Fibroblast of villous mesenchyme (primary cell): ENCODE measurements at places on chromosomes 5 and 9. TPM values are rescaled to one million over a fixed set of nuclear protein-coding genes. Genes with fewer than 3 reads are reported as not detected.

- DNase-seq, result no peak
These were observed 979 bp downstream of the CCNB1 start for GRCh38 chr5:69167929-69168328.

DNA sequence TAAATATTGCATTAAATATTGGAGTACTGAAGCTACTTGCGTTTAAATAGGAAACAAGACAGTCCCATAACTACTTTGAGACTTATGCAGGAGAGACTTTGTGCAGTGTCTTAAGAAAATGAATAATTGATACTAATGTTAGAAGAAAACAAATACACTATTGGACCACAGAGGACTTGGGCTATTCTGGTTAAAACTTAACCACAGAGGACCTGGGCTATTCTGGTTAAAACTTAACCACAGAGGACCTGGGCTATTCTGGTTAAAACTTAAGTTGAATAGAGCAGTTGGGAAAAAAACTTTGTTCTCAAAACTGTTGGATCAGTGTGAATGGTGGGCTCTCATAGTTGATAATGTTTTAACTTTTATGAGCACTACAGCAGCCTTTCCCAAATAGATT, 141.7 kb downstream of the WDR70 start:
- DNase-seq, result no peak

DNA sequence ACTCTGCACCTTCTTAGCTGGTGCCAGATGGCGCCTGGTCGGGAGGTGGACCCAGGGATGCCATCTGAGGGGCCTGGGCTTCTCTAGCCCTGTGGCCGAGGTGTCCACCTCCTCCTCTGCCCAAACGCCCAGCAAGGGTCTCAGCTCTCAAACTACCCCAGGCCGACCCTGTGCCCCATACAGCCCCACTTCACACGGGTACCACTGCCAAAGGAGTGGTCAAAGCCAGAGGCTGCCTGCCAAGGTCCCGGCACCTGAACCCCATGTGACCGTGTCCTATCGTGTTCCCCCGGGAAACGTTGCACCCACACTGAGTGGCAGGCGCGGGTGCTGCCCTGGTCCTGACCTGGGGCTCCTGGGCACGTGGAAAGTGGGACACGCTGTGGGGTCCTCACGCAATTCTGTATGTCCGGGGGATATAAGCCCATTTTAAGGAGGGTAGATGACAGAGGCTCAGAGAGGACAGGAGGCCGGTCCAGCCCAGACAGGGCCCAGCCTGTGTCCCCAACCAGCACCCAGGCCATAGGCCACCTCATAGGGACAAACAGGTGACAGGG, 1.9 kb downstream of the ENTPD8 start:
- DNase-seq, result no peak

DNA sequence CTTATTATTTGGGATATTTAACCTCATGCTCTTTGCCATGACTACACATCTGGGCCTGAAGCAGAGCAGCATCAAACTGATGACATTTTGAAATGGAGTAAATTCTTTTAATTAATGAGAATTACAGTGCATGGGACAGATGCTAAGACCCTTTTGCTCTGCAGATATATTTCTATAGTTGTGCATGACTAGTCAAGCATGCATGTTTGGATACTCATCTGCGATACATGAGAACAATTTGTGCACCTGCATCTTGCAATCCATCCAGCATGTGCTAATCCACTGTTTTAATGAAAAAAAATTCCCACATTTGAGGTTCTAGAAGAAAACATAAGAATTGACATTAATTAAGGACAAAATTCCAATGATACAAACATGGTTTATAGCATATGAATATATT, 1047.6 kb upstream of the ACO1 start:
- no peak for DNase-seq

- peak; percentile 8 for DNase-seq
These were observed 39.2 kb downstream of the DCAF10 start for GRCh38 chr9:37839496-37840461.

GRCh38 chr5:5270958-5271785, 131.0 kb downstream of the ADAMTS16 start:
- DNase-seq, result peak; percentile 88

DNA sequence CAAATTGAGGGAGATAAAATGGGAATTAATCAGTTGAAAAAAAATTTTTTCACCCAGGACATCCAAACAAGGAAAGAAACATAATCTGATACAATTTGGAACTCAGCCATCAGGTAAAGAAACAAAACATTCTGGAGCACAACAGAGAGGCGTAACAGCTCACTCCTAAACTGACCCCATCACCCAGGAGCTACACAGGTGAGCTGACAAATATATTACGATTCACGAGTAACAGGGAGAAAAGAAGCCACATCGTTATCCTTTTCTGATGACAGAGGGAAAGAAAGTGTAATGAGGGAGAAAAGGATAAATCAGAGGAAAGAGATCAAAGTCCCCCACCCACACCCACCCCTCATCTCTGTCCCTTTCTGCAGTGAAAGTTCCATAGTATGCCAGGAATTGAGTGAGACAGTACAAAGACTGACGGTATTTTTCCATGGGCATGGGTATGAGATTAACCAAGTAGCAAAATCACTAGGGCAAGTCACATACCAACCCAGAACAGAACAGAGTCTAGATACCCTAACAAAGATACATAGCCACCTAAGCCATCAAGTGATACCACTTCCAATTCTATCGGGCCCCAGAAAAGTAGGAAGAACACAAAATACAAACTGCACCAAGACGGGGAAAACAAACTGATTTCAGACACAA, 45.4 kb downstream of the TMEM245 start:
- no peak for DNase-seq

GRCh38 chr5:79666758-79667157, 22.9 kb upstream of the CMYA5 start:
- no peak for DNase-seq

DNA sequence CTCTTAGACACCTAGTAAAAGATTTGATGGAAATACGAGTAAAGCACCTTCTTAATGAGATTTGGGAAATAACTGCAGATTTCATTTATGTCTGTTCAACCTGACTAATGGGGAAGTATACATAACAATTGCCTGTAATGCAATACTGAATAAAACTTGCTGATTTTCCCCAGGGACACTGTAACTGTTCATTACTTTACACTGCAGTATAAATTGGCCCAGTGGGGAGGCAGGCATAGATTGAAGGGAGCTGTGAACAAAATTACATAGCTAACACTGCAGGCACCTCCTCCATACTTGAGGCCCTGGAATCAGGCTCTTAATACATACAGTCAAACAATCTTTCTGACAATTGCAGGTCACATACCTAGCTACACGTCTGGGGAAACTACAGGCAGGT, 216.2 kb downstream of the PTPRD start:
- DNase-seq, result no peak

GRCh38 chr5:61449804-61450492, 117.9 kb downstream of the ZSWIM6 start:
- DNase-seq, result peak; percentile 90

GRCh38 chr9:128735373-128735772, 11.4 kb upstream of the ZDHHC12 start:
- DNase-seq, result no peak

GRCh38 chr9:13817754-13818278, 496.1 kb downstream of the NFIB start:
- DNase-seq, result no peak

DNA sequence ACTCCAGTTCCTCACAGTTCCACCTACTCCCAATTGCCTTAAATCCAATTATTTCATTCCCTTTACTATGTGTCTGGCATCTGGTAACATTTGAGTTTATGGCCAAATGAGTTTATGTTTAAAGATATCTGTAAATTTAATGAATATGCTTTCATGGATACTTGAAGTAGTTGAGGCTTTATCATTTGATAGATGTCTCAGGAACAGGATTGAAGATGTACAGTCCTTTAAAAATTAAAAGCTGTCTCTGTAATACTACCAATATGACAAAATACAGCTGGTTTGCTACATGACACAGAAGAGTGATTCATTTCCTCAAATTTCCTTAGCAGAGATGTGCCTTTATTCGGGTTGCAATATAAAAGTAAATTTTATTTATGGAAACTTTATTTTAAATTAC, 2326.0 kb upstream of the ACO1 start:
- DNase-seq, result no peak

- no peak for DNase-seq
These were observed 41.5 kb upstream of the STARD4 start for GRCh38 chr5:111553868-111554267.

GRCh38 chr5:61910771-61911170, 395.2 kb upstream of the KIF2A start:
- DNase-seq, result no peak

DNA sequence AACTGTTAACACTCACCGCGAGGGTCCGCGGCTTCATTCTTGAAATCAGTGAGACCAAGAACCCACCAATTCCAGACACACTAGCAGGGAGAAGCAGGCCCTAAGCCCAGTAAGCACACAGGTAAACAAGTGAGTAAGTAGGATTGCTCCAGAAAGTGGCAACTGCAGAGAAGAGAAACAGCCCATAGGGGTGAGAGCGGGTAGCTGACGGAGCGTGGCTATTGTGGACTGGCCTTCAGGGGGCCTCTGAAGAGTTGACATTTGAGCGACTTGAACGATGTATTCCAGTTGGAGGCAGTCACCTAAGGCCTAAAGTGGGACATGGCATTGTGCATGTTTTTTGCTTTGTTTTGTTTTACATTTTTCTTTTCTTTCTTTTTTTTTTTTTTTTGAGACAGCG, 74.2 kb downstream of the TSPAN17 start:
- no peak for DNase-seq

GRCh38 chr5:88269222-88269771, 652 bp upstream of the TMEM161B start:
- DNase-seq, result no peak

- no peak for DNase-seq
These were observed 157.8 kb downstream of the SLCO4C1 start for GRCh38 chr5:102138243-102138653.

- peak; percentile 39 for DNase-seq
These were observed 404 bp upstream of the AFAP1L1 start for GRCh38 chr5:149271195-149271715.

- DNase-seq, result no peak
These were observed 361.9 kb downstream of the CSNK1G3 start for GRCh38 chr5:123873846-123874245.

DNA sequence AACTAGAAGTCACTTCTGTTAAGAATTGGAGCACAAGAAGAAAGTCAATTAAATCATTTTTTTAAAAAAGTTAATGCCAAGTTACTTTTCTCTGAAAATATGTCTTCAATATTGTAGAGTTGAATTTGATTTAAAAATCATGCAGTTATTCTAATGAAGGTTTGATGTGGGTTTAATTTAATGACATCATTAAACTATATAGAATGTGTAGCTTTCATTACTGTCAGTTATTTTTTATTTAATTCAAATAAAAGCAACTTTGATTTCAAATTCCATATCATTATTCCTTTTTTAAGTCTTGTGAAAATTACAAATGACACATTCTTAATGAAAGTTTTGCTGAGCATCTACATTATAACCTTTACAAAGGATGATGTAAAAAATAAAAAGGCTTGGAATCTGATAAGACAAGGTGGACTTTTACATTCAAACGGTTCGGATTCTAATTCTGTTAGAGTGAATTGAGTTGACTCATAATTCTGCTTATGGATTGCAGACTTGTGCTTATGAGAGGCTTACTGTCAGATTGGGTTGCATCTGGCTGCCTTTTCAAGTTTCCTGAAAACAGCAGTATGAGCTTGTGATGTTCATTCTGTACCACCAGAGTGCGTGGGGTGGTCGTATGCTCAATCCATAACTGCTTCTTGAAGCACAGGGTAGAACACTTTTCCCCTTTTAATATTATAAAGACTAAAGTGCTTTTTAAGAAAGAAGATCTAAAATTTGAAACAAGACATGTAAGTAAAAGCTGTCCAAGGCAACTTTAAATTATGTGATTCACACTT, 253.0 kb upstream of the ARRDC3 start:
- DNase-seq, result peak; percentile 1

GRCh38 chr9:72256931-72257330, 107.7 kb downstream of the GDA start:
- DNase-seq, result no peak

DNA sequence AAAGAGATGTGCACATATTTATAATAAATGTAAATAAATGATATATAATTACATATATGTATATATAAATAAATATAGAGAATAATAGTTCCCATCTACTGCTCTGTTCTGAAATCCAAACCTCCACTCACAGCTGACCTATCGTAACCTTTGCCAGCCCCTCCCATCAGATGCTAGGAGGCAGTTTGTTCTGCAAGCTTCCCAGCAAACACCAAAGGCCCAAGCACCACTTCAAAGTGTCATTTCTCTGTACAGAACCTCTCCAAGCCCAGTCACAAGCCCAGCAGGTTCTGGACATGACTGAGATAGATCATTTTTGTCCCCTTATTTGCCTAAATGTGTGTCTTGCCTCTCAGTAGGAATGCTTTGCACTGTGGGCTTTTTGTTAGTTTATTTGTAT, 62.4 kb downstream of the MFAP3 start:
- no peak for DNase-seq

GRCh38 chr9:132181796-132182313, 20.0 kb downstream of the NTNG2 start:
- no peak for DNase-seq

GRCh38 chr5:68086857-68087256, 128.7 kb upstream of the PIK3R1 start:
- DNase-seq, result peak; percentile 56

- DNase-seq, result no peak
These were observed 56.3 kb downstream of the INSYN2B start for GRCh38 chr5:169923988-169924387.

- DNase-seq, result no peak
These were observed 58.1 kb upstream of the ZNF354A start for GRCh38 chr5:178788381-178789085.

DNA sequence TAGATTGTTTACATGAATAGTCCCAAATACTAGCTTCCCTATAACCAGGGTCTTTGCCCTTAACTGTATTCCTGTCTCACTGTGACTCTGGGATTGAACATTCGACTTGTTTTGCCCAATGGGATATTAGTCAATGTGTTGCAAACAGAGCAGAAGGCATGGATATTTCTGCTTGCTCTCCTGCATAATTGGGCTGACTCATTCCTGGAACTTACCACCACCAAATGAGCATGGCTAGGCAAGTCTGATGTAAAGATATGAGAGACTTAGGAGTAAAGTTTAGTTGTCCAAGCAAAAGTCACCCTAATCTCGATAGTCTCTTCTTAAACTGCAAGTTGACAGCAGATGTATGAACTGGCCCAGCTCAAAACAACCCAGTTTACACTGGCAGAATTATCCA, 273.5 kb upstream of the CCNG1 start:
- DNase-seq, result no peak

Gene PTBP3
- total RNA-seq, result 30.3 and 57.0 TPM in 2 replicates

Gene LCN15
- not detected in 2 replicates for total RNA-seq

Gene LRRC19
- not detected in 2 replicates for total RNA-seq

Gene STING1
- total RNA-seq, result 25.9 and 26.7 TPM in 2 replicates

Gene NR5A1
- not detected in 2 replicates for total RNA-seq

Gene SH3TC2
- total RNA-seq, result 3.9 and 13.4 TPM in 2 replicates

Gene ZNF354C
- 6.8 and 9.1 TPM in 2 replicates for total RNA-seq

Gene CNTFR
- not detected in 2 replicates for total RNA-seq

Gene IQGAP2
- total RNA-seq, result 2.6 TPM in 2 replicates

Gene MYMK
- not detected in 2 replicates for total RNA-seq

Gene TMEM161B
- 14.2 and 18.1 TPM in 2 replicates for total RNA-seq

Gene TOR4A
- total RNA-seq, result 39.3 and 42.3 TPM in 2 replicates
